ENCODE measurements at places on chromosomes 3 and 15.

DNA sequence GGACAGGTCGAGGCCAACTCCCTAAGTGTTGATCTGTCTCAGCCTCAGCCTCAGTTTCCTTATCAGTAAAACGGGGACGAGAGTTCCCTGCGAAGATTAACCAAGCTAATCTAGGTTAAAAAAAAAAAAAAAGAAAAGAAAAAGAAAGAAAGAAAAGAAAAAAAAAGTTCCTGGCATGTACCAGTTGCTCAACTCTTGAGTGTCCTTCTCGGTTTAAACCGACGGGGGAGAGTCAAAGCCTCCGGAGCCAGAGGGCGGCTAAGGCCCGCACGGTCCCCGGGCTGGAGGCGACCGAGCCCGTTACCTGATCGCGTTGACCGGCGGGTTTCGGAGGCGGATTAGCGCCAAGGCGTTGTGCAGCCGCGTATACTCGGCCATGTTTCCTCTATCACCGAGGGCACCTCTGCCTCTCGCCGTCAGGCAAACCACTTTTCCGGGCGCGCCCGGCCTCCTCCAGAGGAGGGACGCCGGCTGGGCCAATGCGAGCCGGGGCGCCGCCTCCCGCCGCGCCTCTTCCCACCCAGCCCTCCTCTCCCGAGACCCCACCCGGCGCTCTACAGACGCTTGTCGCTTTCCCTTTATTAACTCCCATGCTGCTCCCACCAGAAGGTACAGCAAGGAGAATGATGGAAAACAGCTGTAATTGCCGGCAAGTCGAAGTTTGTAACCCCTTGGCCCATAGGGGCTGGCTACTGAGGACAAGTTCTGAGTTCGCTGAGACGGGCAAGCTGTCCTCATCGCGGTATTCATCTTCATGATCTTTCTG is at the start of gene EHHADH:
TSS of gene EHHADH (minus strand) at position 405 of the 766 bp plus-strand sequence. CDS start at position 378, 27 bp downstream.
- no peak for DNase-seq

DNA sequence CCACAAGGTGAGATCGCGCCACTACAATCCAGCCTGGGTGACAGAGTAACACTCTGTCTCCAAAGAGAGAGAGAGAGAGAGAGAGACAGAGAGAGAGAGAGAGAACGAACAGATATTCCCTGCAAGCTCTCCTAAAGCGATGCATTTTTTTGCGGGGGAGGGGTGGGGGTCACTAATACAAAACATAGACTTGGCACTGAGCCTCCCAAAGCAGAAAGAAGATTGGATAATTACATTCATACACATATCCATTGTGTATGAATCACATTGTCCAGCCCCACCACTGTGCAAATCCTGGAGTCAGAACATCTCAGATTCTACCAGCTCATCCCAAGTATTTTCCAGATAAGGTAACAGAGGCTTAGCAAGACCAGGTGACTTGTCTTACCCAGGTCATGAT is 459.9 kb downstream of the MAGI1 start:
- DNase-seq: no peak

- no peak for DNase-seq
Observed at GRCh38 chr3:4588466-4588865, 95.3 kb downstream of the ITPR1 start.

- DNase-seq: no peak
Observed at GRCh38 chr3:58352626-58353025, 19.9 kb downstream of the PXK start.

DNA sequence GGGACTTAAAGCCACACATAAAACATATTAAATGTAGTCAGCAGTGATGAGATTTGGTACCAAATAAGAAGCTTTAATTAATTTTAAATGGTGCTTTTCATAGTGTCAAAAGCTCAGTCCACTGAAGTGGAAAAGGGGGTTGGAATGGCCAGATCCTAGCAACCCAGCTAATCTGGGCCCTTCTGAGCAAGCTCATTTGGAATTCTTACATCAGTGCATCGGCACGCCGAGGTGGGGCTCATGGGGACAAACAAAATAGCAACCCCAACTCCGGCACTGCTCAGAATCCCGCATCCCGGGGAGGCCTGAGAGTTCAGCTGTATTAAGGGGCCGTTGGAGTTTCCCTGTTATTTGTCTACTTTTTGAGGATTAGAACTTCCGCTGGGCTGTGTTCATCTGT is 526.4 kb downstream of the SOX2 start:
- DNase-seq: no peak

- DNase-seq: no peak
Observed at GRCh38 chr15:96893159-96893906, 562.8 kb downstream of the NR2F2 start.

GRCh38 chr15:33215941-33216872 is 21.7 kb upstream of the FMN1 start:
- DNase-seq: no peak

- DNase-seq: no peak
Observed at GRCh38 chr15:73298522-73299245, 70.1 kb downstream of the HCN4 start.

- DNase-seq: no peak
Observed at GRCh38 chr3:132690040-132690439, 29.9 kb downstream of the UBA5 start.
